ENCODE measurements at places on chromosomes 2 and 18. TPM values are rescaled to one million over a fixed set of nuclear protein-coding genes. Genes with fewer than 3 reads are reported as not detected.

GALNT5 gene
- not detected for total RNA-seq

GRCh38 chr2:191384829-191385228, 139.6 kb downstream of the MYO1B start:
- DNase-seq: peak; percentile 13

DNA sequence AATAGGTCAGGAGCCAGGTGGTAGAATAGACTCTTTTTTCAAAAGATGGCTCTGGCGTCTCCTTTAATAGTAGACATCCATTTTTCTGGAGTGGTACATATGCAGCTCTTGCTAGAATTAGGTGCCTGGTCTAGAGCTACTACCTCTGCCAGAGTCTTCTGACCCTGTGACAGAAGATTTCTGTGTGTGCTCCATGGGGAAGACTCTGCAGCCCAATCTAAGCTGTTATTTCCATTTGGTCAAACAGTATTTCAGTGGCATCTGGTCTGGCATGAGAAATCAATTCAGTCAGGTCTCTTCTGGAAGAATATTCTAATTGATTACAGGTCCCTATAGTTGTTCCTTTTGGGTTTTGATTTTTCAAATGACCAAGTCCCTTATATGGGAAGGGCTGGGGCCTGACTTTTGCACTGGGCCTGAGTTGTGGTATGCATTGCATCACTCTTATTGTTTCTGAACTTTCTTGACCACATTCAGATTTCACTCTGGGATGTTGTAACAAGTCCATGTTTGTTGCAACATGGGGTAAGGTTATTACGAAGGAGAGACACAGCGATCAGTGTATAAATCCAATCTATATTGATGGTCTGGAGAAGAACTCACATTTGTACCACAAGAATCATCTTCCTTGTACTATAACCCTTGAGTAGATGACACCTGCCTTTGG, 12.1 kb downstream of the MXD1 start:
- no peak for DNase-seq

LYPD6B gene
- total RNA-seq: not detected

DNA sequence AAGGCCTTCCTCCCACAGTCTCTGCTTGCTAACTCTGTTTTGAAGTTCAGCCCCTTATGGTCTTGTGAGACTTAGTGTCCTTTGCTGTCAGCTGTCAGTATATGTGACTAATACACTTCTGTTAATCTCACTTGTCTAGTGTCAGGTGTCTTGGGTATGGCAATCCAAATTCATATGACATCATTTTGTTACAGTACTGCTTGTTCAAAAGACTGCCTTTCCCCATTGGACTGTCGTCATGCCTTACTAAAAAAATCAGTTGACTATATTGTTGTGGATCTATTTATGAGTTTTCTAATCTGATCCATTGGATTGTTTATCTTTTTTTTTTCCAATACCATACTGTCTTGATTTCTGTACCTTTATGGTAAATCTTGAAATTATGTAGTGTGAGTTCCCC, 611.4 kb upstream of the HS6ST1 start:
- DNase-seq: no peak

DNA sequence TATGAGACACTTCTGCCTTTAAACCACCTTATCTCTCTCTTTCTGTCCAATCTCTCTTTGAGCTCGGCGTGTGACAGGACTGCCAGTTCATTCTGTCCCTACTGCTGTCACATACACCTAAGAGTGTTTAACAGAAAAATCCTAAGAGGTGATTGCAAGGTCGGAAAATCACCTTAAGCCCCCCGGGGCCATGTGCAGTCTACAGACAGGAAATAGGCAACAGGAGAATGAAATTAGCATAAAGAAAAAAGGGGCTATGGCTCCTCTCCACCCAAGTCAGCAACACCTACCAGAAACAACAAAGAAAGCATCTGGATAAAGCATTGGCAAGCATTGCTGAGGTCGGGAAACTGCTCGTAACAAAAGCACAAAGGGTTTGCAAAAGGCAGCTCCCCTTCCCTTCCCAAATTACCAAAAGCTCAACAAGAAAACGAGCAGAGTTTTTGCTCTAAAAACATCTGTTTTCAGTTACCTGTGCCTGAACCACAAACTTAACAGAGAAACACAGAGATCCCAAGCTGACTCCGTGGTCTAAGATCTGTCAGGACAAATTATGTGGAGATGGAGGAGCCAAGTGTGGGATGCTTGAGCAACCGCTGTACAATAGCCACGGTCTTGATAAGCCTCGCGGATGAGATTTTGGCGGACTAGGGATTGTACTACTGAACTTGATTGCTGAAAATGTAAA, 30.4 kb downstream of the ANKRD44 start:
- DNase-seq: no peak

DNA sequence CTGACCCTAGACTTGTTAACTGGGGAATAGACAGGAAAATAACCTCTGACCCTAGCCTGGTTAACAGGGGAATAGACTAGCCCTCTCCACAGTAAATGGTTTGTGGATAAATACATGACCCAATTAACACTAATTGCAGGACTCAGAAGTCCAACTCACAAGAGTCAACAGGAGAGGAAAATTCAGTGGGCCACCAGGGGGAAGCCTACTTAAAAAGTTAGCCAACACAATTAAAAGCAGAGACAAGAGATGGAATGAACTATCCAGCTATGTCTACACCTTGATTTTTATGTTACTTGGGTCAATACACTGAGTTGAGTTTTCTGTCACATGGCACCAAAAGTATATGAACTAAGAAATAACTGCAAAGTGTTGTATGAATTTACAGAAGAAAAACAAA, 158.8 kb upstream of the SLC39A10 start:
- DNase-seq: peak; percentile 13

GRCh38 chr2:209688385-209688784, 83.2 kb upstream of the UNC80 start:
- no peak for DNase-seq
